Neural crest cell (in vitro differentiated cells): ENCODE measurements at places on chromosomes 2 and 18.

DNA sequence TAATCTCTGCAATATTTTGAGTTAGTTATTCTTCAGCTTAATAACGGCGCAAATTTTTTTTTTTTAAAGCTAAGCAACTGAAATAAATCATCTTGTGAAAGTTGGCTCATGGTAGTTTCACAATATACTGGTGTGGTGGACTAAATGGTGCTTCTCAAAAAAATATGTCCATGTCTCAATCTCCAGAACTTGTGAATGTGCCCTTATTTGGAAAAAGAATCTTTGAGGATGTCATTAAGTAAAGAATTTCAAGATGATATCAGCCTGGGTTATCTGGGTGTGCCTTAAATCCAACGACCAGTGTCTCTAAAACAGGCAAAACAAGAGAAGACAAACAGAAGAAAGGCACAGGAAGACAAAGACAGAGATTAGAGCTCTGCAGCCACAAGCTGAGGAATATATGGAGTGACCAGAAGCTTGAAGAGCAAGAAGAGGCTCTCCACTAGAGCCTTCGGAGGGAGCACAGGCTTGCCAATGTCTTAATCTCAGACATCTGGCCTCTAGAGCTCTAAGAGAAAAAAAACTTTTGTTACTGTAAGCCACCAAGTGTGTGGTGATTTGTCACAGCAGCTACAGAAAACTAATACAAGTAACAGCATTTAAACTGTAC lies 71.4 kb downstream of the HNMT start:
- H3K27me3 ChIP-seq: no peaks in the 10 kb centered on the region
- H3K27ac ChIP-seq: no peak overlapping the region
- no peaks in the 10 kb centered on the region for H3K4me1 ChIP-seq
- no peaks in the 10 kb centered on the region for H3K36me3 ChIP-seq

GRCh38 chr2:152054593-152054992 lies 44.3 kb downstream of the CACNB4 start:
- H3K36me3 ChIP-seq: peaks cover 5% of the 10 kb centered on the region
- no peaks in the 10 kb centered on the region for H3K4me1 ChIP-seq
- DNase-seq: no peak
- H3K27me3 ChIP-seq: peaks cover 3% of the 10 kb centered on the region

- H3K4me3 ChIP-seq: no peak overlapping the region
- H3K27me3 ChIP-seq: no peaks in the 10 kb centered on the region
- no peak overlapping the region for H3K27ac ChIP-seq
- peaks cover 8% of the 10 kb centered on the region for H3K4me1 ChIP-seq
- DNase-seq: no peak
Measured at GRCh38 chr2:44753552-44754285, 187.8 kb upstream of the SIX3 start.

DNA sequence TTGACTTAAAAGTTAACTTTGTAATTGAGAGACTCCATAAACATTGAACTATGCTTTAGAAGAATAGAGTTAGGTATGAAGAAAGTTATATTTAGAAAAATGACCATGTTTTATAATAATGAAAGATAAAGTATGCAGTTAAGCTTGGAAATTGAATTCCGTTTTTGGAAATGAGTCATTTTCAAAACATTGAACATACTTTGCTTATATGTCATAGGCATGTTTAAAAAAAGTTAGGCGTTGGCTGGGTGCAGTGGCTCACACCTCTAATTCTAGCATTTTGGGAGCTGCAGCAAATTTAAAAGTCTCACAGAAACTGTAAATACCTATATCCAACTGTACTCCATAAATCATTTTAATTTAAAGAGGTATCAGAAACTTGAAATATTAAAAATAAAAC lies 607.4 kb downstream of the CBLN2 start:
- no peaks in the 10 kb centered on the region for H3K4me1 ChIP-seq
- H3K4me3 ChIP-seq: no peak overlapping the region
- no peaks in the 10 kb centered on the region for H3K36me3 ChIP-seq
- H3K27ac ChIP-seq: no peak overlapping the region

GRCh38 chr2:33241581-33241980 lies 234.9 kb upstream of the RASGRP3 start:
- no peak overlapping the region for H3K4me3 ChIP-seq
- H3K36me3 ChIP-seq: no peaks in the 10 kb centered on the region
- DNase-seq: no peak

- H3K4me3 ChIP-seq: peak overlapping the region; percentile 89
- H3K27ac ChIP-seq: peak overlapping the region; percentile 98
- peaks cover 98% of the 10 kb centered on the region for H3K4me1 ChIP-seq
- DNase-seq: no peak
- H3K36me3 ChIP-seq: no peaks in the 10 kb centered on the region
- no peaks in the 10 kb centered on the region for H3K27me3 ChIP-seq
Measured at GRCh38 chr18:76450452-76451395, 44.3 kb downstream of the ZNF516 start.

DNA sequence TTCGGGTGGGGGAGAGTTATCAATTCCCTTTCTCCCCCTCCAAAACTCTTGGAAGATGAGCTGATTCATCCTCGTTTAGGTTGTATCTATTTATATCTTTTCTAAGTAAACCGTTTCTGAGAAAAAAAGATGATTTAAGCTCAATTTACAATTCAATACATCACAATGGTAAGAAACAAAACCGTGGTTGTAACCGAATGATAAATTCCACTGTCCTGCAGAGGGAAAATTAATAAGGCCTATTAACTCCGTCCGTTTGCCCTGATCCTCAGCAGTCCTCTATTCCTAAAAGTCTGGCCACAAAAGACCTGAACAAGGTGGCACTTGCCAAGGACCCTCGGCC lies 286.2 kb downstream of the TCF4 start:
- no peak overlapping the region for H3K27ac ChIP-seq
- H3K4me1 ChIP-seq: peaks cover 27% of the 10 kb centered on the region

DNA sequence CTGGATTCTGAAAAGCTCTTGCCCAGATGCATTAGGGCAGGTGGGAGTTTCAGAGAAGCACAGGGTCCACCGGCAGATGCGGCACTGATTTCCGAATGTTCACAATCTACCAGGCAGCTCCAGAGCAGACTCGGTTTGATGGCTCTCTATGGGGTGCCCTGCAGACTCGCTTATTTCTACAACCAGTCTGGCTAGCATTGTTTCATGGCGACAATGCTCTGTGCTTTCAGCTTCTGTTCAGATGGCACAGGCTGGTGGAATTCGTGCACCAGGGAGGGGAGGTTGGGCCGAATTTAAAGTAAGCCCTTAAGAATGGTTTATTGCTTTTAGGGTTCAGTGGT lies 9.9 kb downstream of the MYT1L start:
- no peak for DNase-seq
- no peak overlapping the region for H3K4me3 ChIP-seq
- no peak overlapping the region for H3K27ac ChIP-seq
- H3K36me3 ChIP-seq: no peaks in the 10 kb centered on the region

- no peaks in the 10 kb centered on the region for H3K4me1 ChIP-seq
- no peak overlapping the region for H3K27ac ChIP-seq
- no peak for DNase-seq
- H3K4me3 ChIP-seq: no peak overlapping the region
- H3K27me3 ChIP-seq: no peaks in the 10 kb centered on the region
Measured at GRCh38 chr2:195500879-195501278, 156.1 kb upstream of the SLC39A10 start.

GRCh38 chr2:46290078-46290477 lies 7.1 kb upstream of the EPAS1 start:
- H3K36me3 ChIP-seq: no peaks in the 10 kb centered on the region
- no peak for DNase-seq
- no peak overlapping the region for H3K4me3 ChIP-seq
- no peak overlapping the region for H3K27ac ChIP-seq
- H3K27me3 ChIP-seq: peaks cover 52% of the 10 kb centered on the region

DNA sequence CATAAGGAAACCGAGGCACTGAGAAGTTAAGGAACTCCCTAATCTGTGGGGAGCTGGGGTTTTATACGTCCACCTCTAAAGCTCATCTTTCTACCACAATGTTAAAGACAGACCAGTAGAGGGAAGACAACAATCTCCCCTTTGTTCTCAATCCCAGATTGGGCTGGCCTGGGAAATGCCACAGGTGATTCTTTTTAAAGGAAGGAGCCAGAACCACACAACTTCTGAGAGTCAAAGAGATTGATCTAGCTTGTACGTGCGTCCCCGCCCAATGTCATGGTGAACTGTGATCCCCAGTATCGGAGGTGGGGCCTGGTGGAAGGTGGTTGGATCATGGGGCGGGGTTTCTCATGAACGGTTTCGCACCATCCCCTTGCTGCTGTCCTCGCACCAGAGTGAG lies 81.8 kb upstream of the LCLAT1 start:
- no peaks in the 10 kb centered on the region for H3K27me3 ChIP-seq
- no peak overlapping the region for H3K4me3 ChIP-seq
- H3K36me3 ChIP-seq: no peaks in the 10 kb centered on the region
- no peak overlapping the region for H3K27ac ChIP-seq
- H3K4me1 ChIP-seq: peaks cover 3% of the 10 kb centered on the region

DNA sequence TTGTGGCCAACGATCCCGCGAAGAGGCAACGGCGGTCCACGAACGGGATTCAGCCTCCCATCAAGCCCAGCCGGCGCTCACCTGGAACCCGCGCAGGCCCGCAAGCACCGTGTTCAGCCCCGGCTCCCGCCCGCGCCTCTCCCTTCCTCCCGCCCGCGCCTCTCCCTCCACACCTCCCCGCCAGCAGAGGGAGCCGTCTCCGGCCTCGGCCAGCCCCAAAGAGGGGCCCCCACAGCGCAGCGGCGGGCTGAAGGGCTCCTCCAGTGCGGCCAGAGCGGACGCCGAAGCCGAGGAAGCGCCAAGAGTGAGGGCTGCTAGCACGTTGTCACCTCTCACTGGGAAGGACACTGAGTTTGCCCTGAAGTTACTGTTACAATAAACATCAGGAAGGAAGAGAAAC lies 55.3 kb upstream of the LAPTM4A start:
- no peak overlapping the region for H3K27ac ChIP-seq
- no peak overlapping the region for H3K4me3 ChIP-seq
- peaks cover 5% of the 10 kb centered on the region for H3K36me3 ChIP-seq
- H3K4me1 ChIP-seq: peaks cover 9% of the 10 kb centered on the region
- DNase-seq: peak; percentile 66

- H3K4me3 ChIP-seq: no peak overlapping the region
- no peak for DNase-seq
- H3K27me3 ChIP-seq: no peaks in the 10 kb centered on the region
- no peaks in the 10 kb centered on the region for H3K36me3 ChIP-seq
- H3K4me1 ChIP-seq: peaks cover 29% of the 10 kb centered on the region
Measured at GRCh38 chr2:235085476-235085875, 133.7 kb downstream of the SH3BP4 start.
